ENCODE measurements at places on chromosomes 16 and 17.

GRCh38 chr16:57128771-57129389, 36.5 kb downstream of the CPNE2 start:
- ATAC-seq: peak; percentile 83

DNA sequence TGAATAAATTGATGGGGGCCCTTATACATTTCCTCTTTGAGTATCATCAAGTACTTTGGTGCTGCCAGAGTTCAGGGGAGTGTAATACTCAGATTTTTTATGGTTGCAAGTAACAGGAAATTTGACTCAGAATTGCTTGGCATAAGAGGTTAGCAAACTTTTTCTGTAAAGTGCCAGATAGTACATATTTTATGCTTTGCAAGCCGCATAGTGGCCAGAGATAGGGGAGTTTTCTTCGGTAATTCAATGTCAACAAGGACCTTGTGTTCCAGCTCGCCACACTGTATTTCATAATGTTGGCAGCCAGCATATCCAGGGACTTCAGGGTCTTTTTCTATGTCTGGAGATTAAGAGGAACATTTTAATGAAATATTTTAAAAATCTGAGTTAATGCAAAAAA, 51.0 kb upstream of the MARCHF10 start:
- ATAC-seq: no peak

DNA sequence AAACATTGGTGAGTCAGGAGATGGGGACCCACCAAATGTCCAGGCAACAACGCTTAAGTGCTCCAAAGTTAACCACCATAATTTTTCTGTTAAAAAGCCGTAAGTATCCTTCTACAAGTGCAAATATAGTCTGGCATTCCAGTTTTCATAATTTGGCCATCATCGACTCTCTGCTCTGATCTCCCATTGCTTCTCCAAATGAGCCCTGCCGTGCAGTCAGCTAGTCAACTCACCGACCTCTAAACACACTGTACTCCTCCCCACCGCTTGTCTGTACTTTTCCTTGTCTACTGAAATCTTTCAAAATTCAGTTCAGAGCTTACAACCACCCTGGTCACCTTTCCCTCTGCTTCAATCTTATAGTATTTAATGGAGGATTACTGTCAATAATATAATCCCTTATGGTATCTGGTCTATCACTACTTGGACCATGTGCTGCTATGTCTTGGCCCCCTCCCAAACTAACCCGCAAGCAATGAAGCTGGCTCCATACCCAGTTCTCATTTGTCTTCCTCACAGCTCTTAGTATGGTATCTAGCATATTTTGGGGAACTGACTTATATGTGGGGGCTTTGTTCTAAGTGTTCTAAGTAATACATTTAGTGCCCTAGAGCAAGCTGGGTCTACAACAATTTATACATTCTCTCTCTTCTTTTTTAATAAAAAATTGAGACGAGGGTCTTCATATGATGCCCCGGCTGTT, 52.7 kb upstream of the SLC25A19 start:
- no peak for ATAC-seq

DNA sequence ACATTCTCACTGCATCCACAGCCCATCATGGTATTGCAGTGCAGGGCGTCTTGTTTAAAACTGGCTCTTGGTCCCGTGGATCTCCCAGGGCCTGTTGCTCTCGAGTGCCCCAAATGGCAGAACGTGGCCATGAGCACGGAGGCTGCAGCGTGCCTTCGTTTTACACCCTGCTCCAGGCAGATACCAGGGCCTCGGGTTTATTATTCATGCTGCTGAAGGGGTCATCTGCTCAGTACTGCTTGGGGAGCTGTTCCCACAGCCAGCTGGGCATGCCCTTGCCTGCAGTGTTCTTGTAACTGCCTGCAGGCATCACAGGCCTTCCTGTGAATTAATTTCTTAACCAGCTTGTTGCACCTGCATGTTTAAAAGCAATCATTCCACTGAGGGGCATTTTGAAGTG, 129.7 kb upstream of the CHMP6 start:
- peak; percentile 58 for ATAC-seq

DNA sequence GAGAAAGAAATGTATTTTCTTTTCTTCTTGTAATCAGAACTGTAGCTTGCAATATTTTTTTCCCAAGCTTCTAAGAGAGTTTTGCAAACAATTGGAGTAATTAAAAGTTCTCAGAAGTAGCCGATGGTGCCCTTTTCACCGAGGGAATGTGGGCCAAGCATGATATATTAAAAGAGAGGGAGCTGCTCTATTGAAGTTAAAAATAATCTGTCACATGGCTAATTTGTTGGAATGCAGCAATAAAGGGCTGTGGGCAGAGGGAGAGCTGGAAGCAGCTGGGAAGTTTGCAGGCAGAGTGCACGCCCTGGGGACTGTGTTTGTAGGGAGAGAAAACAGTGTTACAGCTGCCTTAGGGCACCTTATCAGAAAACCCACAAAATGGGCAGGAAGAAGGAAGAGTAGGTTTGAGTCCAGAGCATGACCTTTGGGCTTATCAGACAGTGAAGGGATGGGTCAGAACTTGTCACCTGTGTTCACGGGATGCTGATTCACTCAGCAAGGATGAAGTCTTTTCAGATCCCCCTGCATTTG, 18.5 kb upstream of the TERF2 start:
- no peak for ATAC-seq

- no peak for ATAC-seq
These were observed 1.4 kb upstream of the PIPOX start for GRCh38 chr17:29041571-29041970.

DNA sequence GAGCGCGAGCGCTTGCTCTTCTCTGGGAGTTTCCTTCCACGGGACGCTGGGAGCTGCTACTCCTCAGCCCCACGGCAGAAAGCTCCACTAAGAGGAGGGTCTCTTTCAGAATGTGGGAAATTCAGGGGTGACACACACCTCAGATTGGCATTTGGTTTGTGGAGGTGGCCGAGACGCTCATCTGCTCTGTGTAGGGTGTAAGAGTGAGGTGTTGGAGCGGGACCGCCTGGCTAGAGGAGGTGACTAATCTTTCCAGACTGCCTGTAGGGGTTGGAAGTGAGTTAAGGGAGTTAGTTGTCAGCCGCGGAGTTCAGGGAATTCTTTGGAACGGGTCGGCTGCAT, 735 bp downstream of the PSMD11 start:
- ATAC-seq: peak; percentile 26

DNA sequence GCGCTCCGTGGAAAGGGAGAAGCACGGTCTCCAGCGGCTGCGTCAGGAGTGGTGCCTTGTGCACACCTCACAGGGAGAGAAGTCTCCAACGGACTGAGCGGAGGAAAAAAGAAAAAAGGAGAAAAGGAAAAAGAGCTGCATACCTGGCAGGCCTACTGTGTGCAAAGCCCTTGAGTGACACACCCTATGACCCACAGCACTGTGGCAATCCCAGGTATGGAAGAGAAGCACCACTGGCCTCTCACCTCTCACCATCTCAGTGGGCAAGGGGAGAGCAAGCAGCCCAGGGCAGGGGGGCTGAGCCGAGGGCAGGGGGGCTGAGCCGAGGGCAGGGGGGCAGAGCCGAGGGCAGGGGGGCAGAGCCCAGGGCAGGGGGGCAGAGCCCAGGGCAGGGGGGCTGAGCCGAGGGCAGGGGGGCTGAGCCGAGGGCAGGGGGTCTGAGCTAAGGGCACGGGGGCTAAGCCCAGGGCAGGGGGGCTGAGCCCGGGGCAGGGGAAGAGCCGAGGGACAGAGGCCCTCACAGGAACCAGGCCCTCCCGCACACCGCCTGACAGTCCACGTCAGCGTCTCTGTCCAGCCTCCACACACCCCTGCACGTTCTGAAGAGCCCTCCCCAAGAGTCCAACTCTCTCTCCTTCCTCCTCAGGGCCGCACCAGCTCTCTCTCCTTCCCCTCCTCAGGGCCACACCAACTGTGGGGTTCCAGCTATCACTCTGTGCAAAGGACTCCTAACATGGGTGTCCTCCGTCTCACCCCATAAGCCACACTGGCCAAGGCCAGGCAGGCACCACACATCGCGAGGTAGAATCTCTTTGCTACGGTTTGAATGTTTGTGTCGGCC, 105.8 kb downstream of the ZNF778 start:
- no peak for ATAC-seq

GRCh38 chr17:81517339-81518112, 4.9 kb upstream of the ACTG1 start:
- no peak for ATAC-seq

DNA sequence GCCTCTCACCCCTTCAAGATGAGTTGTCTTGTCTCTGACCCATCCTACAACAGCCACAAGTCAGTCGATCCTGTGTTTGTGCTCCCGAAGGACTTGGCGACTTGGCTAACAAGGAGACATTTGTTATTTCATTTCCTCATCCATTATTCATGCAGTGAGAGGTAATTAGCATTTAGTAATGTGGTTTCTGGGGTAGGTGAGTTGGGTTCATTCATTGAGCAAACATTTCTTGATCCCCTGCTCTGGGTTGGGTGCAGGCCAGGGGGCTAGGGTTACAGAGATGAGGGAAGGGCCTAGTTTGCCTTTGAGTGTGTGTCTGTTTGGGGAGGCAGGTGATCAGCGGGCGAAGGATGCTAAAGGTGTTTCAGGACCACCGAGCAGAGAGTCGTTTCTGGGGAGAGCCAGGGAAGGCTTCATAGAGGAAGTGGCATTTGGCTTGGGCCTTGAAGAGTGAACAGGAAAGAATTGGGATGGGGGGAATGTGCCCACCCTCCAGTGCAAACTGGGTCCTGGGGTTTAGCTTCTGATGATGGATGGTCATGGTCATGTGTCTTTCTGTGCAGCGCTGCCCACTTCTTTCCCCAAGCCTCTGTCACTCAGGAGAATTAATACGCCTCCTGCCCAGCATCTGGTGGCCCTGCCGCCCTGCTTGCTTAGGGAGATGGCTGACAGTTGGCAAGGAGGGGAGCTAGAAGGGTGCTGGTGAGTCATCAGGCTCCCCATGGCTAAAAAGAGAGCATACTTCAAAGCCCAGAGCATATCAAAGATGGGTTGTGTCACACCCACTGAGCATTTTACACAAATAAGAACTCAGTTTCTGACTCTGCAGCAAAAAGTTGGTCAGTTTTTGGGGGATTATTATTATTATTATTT, 38.5 kb downstream of the MSI2 start:
- peak; percentile 84 for ATAC-seq

- ATAC-seq: no peak
These were observed 27.4 kb upstream of the GNAO1 start for GRCh38 chr16:56163938-56164337.

DNA sequence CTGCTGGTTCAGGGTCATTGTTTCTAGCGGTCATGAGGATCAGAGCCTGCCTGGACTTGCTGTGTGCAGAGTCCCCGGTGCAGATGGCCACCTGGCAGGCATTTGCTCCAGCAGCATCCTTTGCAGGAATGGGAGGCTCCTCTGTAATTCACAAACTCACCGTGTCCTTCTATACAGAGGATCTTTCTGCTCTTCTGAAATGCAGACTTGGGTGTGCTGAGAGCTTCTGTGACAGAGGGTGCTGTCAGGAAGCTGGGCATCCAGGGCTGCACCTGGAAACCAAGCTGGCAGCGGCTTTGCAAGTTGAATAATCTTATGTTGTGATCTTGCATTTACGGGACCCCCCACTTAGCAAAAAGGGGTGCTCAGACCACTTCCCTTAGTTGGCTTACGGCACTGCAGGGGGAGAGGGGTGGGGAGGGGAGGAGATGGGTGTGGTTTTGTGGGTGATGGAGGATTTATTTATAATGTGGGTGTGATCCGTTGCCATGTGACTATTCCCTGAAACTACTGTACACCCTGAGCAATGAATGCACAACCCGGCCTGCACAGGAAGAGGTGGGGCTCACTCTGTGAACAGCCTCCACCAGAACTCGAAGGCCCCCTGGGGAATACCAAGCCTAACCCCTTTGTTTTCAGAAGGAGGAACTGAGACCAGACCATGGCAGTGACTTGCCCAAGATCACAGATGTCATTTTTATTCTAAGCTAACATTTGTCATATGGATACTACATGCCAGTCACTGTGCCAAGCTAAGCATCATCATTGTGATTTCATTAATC, 178.3 kb downstream of the PRKCB start:
- peak; percentile 87 for ATAC-seq

- ATAC-seq: no peak
These were observed 14.1 kb downstream of the CLTC start for GRCh38 chr17:59633658-59634359.

- no peak for ATAC-seq
These were observed 137.6 kb downstream of the COPRS start for GRCh38 chr17:31721291-31722025.

DNA sequence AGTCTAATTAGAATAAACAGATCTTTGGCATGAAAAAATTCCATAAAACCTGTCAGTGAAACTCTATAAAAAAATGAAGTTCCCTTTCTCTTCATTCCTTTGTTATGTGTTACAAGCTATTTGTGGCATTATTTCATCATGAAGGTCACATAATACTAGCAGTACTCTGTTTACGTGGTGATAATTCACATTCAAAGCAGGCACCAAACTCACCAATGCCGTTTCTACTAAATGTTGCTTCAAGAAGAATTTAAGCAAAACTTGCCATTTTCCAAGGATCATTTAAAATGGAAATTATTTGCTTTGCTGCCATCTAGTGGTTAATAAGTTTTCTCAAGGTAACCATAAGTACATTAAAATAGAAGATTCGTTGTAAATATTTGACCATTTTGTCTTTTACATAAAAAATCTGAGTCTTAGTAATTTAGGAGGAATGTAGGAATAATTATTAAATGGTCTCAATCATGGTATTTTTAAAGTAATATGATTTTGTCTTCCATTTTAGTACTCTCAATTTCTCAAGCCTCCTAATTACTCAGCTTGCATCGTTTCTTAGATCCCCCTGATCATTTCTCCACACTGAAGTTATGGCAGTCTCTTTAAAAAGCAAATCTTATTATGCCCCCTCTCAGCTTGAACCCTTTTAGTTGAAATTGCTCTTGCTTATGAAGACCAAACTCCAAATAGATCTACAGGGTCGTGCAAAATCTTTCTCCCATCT, 80.8 kb downstream of the OMG start:
- no peak for ATAC-seq

DNA sequence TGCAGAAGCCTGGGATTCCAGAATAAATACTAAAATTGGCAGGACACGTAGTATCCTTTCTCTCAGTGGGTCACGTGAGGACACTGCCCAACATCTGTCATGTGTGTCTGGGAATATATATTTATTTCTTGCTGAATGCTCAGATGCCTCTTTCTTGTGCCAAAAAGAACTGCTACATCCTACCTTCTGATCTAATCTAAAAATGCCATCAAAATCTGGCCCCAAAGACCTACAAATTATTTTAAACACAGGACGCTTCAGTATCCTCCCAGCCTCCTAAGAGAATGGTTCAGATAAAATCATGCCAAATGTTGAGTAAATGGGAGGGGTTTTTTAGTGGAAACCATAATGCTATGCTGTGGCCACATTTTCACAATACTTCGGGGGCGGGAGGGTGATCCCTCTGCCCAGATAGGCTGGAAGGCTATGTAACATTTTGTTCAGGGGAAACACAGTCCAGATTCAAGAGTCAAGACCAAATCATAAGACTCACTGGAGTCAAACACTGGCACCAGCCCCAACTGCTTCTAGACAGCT, 22.9 kb upstream of the CORO6 start:
- ATAC-seq: no peak
